Right cardiac atrium (tissue), 5 donors: ENCODE measurements at places on chromosomes 3 and 15. TPM values are rescaled to one million over a fixed set of nuclear protein-coding genes. Genes with fewer than 3 reads are reported as not detected.

The SLC22A13 gene
- 0.09 TPM for polyA plus RNA-seq

The TAGLN3 gene
- 0.52 TPM for polyA plus RNA-seq

The ATP2C1 gene
- polyA plus RNA-seq: 33.3 TPM

The SNTN gene
- polyA plus RNA-seq: not detected

The ADAMTS17 gene
- polyA plus RNA-seq: 1.2 TPM

The CMTM8 gene
- polyA plus RNA-seq: 7.1 TPM

The AHSG gene
- polyA plus RNA-seq: 0.05 TPM

The RUVBL1 gene
- polyA plus RNA-seq: 28.9 TPM

The SAMMSON gene
- not detected for polyA plus RNA-seq

The ACAN gene
- polyA plus RNA-seq: 0.86 TPM

The GABRR3 gene
- not detected for polyA plus RNA-seq

The PARP15 gene
- polyA plus RNA-seq: 0.95 TPM

The SPTBN5 gene
- polyA plus RNA-seq: 2.3 TPM

The HGD gene
- 0.07 TPM for polyA plus RNA-seq

The STAC gene
- 0.27 TPM for polyA plus RNA-seq

The LRRC49 gene
- polyA plus RNA-seq: 44.7 TPM

The NEK10 gene
- polyA plus RNA-seq: 3.1 TPM

The CLDN18 gene
- polyA plus RNA-seq: 0.84 TPM

The HRG gene
- polyA plus RNA-seq: not detected

The INSYN1 gene
- 117 TPM for polyA plus RNA-seq

The NR2E3 gene
- 0.05 TPM for polyA plus RNA-seq

The NLGN1 gene
- polyA plus RNA-seq: 0.48 TPM

The LCMT2 gene
- polyA plus RNA-seq: 5.4 TPM

The GPR176 gene
- 1.8 TPM for polyA plus RNA-seq

The CDHR4 gene
- 0.07 TPM for polyA plus RNA-seq

The CLSTN2 gene
- polyA plus RNA-seq: 3.7 TPM

The POLR2M gene
- 48.2 TPM for polyA plus RNA-seq

The VEPH1 gene
- 0.25 TPM for polyA plus RNA-seq

The GOLGA6L9 gene
- polyA plus RNA-seq: 4.7 TPM

The SLC28A2 gene
- polyA plus RNA-seq: not detected

The HHATL gene
- 622 TPM for polyA plus RNA-seq

The MGA gene
- polyA plus RNA-seq: 4.2 TPM

The FAM43A gene
- polyA plus RNA-seq: 8.8 TPM

The GOLGA8M gene
- 0.91 TPM for polyA plus RNA-seq

The FMN1 gene
- polyA plus RNA-seq: 0.63 TPM

The REC114 gene
- 2.6 TPM for polyA plus RNA-seq

The UCN2 gene
- polyA plus RNA-seq: 0.16 TPM

The CACNA2D2 gene
- 25.7 TPM for polyA plus RNA-seq
